Kidney epithelial cell (primary cell): ENCODE measurements at places on chromosomes 13 and 19. TPM values are rescaled to one million over a fixed set of nuclear protein-coding genes. Genes with fewer than 3 reads are reported as not detected.

DNA sequence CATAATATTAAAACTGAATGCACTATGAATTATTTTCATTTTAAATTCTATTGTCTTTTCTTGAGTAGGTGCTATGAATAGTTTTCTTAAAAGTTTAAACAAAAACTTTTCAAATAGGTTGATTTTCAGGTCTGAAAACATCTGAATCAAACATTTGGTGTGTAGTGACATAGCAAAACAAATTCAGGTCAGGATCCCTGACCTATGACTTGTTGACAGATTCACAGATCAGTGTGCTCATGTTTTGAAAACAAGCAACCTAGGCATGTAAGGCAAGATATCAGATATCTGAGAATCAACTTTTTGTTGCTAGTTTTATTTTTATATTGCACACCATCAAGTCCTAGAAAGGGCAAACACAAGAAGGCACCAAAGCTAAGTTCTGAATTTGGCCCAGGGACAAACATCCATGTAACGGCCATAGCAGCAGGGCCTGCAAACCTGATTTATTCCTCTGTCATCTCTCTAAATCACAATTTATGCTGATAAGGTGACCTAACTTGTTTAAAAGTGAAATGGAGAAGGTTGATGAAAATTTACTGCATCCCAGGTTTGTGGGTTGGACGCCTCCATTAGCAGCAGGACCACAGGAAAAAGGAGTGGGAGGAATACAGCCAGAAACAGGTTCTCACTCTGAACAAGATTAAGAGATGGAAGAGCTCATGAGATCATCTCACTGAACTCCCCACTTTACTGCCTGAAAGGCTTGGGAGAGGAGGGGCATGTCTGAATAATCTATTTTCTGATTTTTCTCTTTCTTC is 337.7 kb downstream of the KCNRG start:
- no peak for DNase-seq

GRCh38 chr19:5397804-5398692 is 57.2 kb upstream of the ZNRF4 start:
- DNase-seq: no peak

DNA sequence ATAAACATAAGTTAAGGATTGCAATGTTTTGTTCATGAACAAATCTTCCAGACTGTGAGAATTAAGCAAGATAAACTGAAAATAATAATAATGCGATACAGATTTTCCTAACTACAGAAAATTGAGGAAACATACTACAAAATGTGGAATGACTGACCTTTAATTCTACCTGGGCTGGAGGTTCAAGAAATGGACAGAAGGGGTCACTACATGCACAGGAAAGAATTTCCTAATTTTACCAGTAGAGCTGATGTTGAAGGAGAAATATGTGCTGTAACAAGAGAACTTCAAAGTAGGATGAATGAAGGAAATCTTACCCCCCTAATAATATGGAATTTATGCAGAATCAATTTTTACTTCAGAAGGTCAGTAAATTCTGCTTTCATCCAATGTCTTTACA is 62.3 kb downstream of the ZNF627 start:
- DNase-seq: no peak

- DNase-seq: no peak
Observed at GRCh38 chr13:66036636-66037035, 1193.5 kb downstream of the PCDH9 start.

MAP3K10 gene
- 13.8 and 16.8 TPM in 2 replicates for total RNA-seq

- DNase-seq: no peak
Observed at GRCh38 chr19:40314656-40315055, 29.5 kb upstream of the AKT2 start.

NRTN gene
- total RNA-seq: 0.14 and 1.0 TPM in 2 replicates

IFNL3 gene
- total RNA-seq: not detected in 2 replicates

GRCh38 chr13:101010100-101010499 is 335.5 kb upstream of the TMTC4 start:
- DNase-seq: no peak

STXBP2 gene
- total RNA-seq: 65.7 and 73.9 TPM in 2 replicates

GRCh38 chr19:1317274-1318003 is 31.8 kb downstream of the EFNA2 start:
- no peak for DNase-seq

- DNase-seq: no peak
Observed at GRCh38 chr19:46366620-46367292, 19.9 kb downstream of the PPP5C start.
